NAMALWA (cell line): ENCODE measurements at places on chromosomes 7 and 10.

DNA sequence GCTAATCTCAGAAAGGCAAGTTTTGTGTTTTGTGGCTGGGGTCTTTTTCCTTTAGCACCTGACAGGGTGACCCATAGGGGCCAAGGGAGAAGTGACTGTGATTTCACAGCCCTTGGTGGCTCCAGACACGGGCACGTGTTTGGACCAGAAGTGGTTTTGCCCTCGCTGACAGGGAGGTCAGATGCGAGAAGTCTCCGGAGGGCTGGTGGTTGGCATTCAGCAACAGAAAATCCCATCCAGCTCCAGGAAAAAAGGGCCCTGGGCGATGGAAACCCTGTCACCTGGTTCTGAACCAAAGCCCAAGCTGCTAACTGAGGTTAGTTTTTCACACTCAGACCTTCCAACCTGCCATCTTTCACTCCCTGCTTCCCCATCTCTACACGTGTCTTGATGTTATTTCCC is 272.9 kb downstream of the TRIL start:
- peak; percentile 27 for DNase-seq

- DNase-seq: no peak
These were observed 62.4 kb downstream of the EEPD1 start for GRCh38 chr7:36215457-36215765.

DNA sequence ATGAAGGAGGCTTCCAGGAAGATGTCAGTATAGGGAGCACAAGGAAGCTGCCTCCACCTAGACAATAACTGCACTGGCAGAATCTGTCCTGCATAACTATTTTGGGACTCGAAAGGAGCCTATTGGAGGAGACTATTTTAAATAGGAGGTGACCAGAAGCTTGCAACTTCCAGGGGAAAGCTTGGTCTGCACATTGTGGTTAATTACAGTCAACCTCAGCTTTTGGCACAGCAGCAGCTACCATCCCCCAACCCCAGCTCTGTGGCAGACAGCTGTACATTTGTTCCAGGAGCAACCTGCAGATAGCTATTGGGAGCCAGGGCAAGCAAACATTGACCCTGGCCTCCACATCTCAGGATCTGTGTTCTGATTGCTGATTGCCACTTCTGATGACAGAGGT is 46.3 kb upstream of the NANOS1 start:
- DNase-seq: no peak

GRCh38 chr7:85882335-85882734 is 695.5 kb upstream of the SEMA3D start:
- no peak for DNase-seq

DNA sequence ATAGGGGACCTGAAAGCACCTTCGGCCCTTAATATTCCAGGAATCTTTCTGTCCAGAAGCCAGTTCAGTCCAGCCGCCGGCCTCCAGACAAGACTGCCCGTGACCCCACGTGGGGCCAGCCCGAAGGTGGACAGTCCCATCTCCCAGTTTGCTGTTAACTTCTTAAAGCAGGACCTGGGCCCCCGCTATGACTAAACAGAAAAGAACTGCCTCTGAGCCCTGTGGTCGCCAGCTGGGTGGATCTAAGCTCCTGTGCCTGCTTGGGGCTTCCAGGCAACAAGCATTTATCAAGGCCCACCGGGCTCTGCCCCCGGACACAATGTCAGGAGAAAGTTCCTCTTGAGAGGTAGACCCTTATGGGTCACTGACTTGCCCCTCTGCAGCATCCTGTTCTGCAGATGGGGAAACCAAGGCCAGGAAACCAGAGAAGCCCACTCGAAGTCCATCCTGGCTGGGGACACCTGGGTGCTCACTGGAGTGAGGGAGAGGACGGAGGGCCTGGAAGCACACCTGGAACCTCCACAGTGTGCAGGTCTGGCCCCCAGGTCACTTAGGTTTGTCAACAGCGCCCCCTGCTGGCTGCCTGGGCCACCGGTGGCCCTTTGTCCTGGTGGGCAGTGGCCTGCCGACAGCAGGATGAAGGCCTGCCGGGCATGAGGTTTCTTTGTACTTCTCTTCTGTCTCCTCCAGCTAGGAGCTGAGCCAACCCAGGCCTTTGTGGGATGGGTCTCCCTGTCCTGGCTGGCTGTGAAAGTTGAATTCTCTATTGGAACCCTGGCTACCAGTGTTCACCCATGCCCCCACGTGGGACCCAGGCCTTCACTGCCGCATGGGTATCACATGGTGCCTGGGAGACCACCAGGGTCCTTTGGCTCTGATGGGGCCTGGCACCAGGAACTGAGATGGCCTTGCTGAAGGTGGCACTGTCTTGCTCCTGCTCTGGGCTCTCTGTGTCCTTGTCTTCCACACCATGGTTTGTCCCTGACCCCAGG is 128.0 kb downstream of the ZMIZ1 start:
- peak; percentile 53 for DNase-seq

DNA sequence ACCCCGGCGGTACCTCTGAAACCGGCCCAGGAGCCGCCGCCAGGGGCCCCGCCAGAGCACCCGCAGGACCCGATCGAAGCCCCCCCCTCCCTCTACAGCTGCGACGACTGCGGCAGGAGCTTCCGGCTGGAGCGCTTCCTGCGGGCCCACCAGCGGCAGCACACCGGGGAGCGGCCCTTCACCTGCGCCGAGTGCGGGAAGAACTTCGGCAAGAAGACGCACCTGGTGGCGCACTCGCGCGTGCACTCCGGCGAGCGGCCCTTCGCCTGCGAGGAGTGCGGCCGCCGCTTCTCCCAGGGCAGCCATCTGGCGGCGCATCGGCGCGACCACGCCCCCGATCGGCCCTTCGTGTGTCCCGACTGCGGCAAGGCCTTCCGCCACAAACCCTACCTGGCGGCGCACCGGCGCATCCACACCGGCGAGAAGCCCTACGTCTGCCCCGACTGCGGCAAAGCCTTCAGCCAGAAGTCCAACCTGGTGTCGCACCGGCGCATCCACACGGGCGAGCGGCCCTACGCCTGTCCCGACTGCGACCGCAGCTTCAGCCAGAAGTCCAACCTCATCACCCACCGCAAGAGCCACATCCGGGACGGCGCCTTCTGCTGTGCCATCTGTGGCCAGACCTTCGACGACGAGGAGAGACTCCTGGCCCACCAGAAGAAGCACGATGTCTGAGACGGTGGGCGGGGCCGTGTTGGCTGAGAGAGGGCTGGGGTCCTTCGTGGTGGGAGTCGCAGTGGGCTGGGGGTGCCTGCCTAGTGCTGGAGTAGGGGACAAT is 3.8 kb downstream of the REPIN1 start:
- DNase-seq: no peak

- no peak for DNase-seq
These were observed 166.1 kb downstream of the ARID5B start for GRCh38 chr10:62067560-62067959.

DNA sequence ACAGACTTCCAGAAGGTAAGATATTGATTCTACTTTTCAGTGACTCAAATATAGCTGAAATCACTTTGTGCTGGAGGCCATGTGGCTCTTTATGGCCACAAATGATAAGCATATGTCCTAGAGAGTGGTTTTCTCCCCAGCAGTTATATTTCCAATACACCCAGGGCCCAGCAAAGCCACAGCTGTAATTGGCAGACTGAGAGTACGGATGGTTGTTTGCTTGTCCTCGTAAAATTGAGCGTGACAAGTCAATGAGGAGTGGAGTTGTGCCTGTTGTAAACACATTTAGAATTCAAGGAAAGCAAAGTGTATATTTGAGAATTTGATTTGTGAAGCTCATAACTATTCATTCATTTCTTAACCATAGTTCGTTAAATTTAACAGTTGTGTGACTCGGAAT is 201.8 kb downstream of the LHFPL3 start:
- DNase-seq: no peak

DNA sequence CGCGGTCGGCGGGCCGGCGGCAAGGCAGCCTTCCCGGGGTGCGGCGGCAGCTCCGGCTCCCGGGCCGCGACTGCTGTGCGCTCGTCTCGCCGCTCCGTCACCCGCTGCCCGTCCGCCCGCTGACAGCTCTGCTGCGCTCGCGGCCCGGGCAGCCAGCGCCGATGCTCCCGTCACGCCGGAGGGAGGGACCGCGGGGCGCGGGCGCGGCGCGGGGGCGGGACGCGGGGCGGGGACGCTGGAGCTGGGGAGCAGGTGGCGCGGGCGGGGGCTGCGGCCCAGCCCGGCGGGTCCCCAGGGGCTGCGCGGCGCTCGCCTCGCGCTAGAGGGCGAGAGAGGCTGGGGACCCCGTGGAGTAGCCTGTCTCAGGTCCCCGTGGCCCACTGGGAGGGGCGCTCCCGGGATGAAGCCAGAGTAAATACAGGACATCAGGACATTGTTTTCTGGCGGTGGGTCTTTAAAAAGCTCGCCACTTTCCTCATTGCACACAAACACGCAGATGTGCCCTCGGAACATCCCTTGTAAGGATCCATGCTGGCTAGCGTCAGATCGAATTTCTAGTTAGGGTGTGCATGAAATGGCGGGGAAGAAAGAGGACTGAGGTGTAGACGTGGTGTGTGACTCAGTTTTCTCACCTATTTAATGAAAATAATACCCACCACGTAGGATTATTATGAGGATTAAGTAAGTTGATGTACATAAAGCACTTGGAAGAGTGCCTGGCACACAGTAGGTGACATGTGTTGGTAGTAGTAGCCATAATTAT is at the start of gene ELAPOR2:
Gene ELAPOR2, minus strand, starts transcription at position 130 of the 763 bp plus-strand sequence. CDS start 141 bp downstream, outside the sequence.
- DNase-seq: peak; percentile 94
